ENCODE measurements at places on chromosomes 5 and 9. TPM values are rescaled to one million over a fixed set of nuclear protein-coding genes. Genes with fewer than 3 reads are reported as not detected.

DNA sequence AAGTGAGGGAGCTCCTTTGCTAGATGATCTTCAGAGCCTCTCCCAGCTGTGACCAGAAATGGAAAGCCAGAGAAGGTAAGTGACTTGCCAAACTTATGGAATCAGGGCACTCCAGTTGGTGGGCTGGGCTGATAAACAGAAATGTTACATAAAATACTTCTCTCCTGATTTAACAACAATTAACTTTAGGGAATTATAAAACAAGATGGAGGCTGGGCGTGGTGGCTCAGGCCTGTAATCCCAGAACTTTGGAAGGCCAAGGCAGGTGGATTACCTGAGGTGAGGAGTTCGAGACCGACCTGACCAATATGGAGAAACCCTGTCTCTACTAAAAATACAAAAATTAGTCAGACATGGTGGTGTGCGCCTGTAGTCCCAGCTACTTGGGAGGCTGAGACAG lies 899 bp upstream of the MED10 start:
- DNase-seq = no peak

DNA sequence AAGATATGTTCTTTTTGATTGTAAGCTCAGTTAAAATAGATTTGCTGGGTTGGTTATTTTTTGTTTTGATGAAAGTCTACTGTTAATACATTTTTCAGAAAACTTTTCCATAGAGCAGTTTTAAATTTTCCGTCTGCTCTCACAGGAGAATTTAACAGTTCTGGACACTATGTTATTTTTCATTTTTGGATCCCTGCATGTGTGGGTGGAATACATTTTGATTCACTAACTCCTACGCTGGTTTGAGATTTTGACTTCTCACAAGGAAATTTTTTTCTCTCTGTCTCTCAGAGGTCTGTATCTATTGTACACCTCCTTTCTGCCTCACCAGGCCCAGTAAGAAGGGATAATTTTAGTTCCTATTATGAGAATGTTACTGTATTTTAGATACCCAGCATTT lies 502.4 kb downstream of the CDH10 start:
- DNase-seq = no peak

- no peak for DNase-seq
Measured at GRCh38 chr5:144093868-144094267, 76.6 kb downstream of the YIPF5 start.

DNA sequence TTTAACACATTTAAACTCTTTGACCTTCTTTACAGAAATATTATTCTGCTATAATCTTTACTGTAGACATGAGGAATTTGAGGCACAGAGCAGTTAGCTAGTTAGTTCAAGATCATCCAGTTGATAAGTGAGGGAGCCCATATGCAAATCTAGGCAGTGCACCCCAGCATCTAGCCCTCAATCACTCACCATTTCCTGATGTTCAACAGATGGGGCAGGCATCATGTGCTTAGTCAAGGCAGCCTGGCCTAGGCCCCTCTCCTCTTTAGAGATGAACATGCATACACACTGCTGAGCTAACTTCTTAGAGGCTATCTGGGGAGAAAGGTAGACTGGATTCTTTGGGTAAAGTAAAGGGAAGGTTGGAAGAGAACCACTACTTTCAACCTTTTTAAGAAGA lies 206.8 kb upstream of the SLC24A2 start:
- DNase-seq = no peak

The SLC35D2 gene
- 23.7 TPM for total RNA-seq

Measured in Panc1 (cell line).